ENCODE measurements at places on chromosomes 3 and 15.

GRCh38 chr3:127212231-127212630, 19.3 kb downstream of the PRR23E start:
- no peak for DNase-seq

- no peak for DNase-seq
Observed at GRCh38 chr15:93017526-93017925, 71.5 kb downstream of the RGMA start.

GRCh38 chr3:23055733-23056376, 147.3 kb upstream of the UBE2E2 start:
- no peak for DNase-seq

DNA sequence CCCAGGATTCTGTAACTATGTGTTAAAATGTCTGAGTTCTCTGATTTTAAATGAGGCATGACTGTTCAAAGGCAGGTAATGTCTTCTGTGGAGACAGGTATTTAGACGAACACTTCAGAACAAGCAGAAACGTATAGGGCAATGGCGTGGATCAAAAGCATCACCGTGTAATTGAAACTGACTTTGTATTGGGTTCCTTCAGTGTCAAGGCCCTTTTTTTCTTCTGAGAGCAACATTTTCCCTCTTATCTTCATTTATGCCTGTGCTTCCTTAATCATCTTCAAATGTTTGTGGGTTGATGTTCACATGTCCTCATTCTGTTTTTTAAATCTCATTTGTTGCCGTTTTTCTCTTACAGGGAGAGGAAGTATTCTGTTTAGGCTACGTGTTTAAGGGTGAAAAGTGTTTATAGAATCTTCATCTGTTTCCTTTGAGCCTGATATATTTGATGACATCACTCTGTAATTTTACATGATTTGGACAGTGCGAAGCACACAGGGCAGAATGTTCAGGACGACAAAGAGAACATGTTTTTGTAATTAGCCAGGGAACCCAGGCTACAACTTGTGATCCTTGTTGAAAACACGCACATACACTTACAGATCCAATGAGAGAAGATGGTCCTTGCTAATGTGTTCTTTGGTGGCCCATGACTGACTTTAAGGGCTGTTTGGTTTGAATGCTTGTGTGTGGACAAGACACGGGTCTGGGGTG, 196.0 kb downstream of the LRTM1 start:
- DNase-seq: no peak

GRCh38 chr3:192947421-192947820, 29.8 kb upstream of the MB21D2 start:
- DNase-seq: no peak

DNA sequence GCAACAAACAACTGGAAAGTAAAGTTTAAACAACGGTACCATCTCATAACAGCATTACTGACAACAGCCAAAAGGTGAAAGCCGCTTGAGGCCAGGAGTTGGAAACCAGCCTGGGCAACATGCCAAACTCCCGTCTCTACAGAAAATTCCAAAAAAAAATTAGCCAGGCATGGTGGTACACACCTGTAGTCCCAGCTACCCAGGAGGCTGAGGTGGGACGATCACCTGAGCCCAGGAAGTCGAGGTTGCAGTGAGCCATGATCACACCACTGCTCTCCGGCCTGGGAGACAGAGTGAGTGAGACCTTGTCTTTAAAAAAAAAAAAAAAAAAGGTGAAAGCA, 4.4 kb downstream of the TNK2 start:
- DNase-seq: no peak

GRCh38 chr15:66800584-66801235, 98.7 kb downstream of the SMAD6 start:
- DNase-seq: no peak

DNA sequence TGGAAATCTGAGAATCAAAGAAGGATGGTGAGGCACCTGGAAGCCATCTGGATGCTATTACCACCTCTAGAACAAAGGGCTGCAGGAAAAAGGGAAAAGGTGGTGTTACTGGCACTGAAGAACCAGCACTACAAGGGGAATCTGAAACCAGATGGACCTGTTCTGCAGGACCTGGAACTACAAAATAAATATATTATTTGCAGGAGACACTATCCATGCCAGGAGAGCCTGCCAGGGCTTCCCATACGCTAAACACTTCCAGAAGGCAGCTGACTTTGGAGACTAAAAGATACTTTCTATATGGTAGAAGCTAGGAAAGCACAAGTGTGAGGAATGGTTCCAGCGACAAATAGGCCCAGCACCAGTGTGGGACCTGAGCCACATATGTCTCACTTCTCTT, 83.4 kb upstream of the POU1F1 start:
- no peak for DNase-seq

DNA sequence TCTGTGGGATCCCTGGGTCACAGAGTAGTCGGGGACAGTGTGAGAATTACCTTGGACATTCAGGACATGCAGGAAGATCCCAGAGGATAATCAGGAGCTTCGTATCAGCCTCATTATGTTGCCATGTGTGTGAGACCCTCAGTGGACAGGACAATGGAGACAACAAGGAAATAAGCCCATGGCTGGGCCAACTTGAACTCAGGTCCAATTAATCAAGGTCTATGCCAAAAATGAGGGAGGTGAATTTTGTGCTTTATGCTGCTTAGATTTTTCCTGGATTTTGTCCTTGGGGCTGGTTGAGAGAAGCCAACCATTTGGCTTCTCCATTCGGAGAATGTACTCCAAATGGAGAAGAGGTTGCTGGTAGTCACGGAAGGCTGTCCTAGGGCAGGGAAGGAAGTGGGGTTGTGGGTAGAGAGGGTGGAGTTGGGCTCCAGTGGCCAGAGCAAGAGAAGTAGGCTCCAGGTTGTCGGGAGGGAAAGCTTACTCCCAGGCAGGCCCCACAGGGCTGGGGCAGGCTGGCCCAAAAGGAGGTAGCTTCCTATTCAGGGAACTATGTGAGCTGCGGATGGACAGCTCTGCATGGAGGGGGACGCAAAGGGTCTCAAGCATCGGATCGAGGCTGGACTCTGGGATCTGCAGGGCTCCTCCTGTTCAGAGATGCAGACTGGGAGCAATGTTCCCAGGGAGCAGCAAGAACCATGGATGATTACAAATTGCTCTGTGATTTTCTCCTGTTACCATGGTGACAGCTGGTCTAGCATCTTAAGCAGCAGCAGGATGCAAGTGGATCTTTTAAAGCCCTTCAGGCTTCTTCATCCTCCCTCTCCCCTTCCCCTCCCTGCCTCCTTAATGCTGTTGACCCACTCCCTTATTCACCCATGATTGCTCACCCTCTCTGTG, 91.1 kb downstream of the WNT7A start:
- no peak for DNase-seq

DNA sequence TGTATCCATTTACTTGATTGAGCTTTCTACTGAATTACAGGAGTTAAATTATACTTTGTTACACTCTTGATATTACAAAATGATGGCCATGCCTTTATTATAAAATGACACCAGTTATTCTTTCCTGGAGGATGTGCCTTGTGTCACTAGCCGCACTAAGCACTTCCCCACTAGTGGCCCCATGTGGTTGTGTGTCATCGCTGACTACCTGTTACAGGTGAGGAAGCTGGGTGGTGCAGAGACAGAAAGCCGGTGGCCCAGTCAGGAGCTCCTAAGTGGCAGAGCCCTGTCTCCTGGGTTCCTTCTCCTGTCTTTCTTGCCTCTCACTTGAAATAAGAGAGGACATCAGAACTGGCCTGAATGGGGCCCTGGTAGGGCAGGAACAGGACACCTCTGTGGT, 96.8 kb downstream of the IGF1R start:
- DNase-seq: no peak
